Transverse colon (tissue), 4 donors: ENCODE measurements at places on chromosomes 11 and 22. TPM values are rescaled to one million over a fixed set of nuclear protein-coding genes. Genes with fewer than 3 reads are reported as not detected.

Gene ZNF215
- 10.6 TPM for total RNA-seq

Gene KCNQ1
- 5.6 TPM for total RNA-seq

Gene GGTLC2
- total RNA-seq, result not detected

Gene ST14
- total RNA-seq, result 365 TPM

Gene CBLIF
- total RNA-seq, result not detected

GRCh38 chr11:100550912-100551632, 136.0 kb upstream of the ARHGAP42 start:
- no peak for DNase-seq

DNA sequence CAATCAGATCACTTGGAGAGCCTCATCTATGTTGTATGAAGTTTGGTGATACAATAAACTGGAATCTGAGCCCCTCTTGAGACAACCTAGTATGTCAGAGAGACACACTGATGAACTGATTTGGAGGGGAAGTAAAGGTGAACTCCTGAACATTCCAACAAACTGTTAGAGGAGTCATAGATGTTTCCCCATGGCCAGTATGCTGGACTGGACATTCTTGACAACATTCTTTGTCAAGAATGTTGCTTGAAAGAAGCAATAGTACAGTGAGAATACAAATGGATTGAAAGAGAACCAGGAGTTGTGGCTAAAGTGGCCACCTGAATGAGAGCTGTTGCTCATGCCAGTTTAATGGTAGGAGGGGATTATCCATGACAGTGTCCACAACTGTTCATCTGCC, 588.1 kb downstream of the NELL1 start:
- no peak for DNase-seq

DNA sequence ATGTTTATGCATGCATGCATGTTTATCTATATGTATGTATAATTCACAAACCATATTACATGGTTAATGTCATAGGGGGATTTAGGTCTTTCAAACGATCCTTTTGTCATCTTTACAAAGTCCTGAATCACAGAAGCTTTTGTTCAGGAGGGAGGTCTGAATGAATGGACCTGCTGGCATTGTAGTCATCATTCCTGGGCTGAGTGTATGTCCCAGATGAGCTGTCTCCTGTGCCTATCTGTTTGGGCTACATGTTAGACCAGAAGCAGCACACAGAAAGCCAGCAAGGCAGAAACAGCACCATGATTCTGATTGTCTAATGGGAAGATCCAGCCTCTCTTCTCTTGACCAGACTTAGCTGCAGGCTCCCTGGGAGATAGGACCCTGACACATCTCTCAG, 69.5 kb downstream of the ADM start:
- no peak for DNase-seq

- DNase-seq, result no peak
Observed at GRCh38 chr11:96173422-96173821, 169.6 kb downstream of the MAML2 start.

GRCh38 chr22:27885977-27886842, 32.8 kb downstream of the PITPNB start:
- DNase-seq, result peak; percentile 39

DNA sequence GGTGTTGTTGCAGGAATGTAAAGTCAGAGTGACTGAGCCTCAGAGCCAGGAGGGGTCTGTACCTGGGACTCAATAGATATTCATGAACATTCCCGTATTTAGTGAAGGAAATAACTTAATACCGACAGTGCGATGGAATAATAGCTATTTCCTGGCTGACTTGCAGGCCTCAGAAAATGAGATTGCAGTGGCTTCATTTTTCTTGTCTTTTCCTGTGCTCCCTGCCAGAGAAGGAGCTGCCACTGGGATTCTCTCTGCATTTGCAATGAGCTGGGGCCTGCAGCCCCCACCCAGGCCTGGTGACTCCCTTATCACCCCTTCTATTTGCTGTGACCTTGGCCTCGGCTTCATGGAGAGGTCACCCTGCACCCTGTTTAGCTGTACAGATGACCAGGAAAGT, 173.4 kb downstream of the MIAT start:
- DNase-seq, result no peak

DNA sequence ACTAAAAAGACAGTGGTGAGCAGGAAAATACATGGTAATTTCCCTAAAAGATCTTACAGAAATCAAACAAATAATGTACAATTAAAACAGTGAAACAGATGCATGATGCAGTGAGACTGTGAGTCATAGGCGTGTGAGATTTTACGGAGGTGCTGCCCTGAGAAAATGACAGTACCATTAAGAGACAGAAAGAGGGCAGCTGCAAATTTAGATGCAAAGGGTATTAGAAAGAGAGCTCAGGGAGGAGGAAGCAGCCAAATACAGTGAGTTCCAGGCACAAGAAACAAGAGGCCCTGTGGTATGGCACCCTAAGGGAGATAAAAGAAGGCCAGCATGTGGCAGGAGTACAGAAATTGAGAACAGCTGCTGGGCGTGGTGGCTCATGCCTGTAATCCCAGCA, 88.5 kb upstream of the FIBIN start:
- no peak for DNase-seq

- no peak for DNase-seq
Observed at GRCh38 chr11:116353589-116353988, 419.2 kb downstream of the BUD13 start.
